ENCODE measurements at places on chromosomes 11 and 22. TPM values are rescaled to one million over a fixed set of nuclear protein-coding genes. Genes with fewer than 3 reads are reported as not detected.

SLC22A12 gene
- not detected for total RNA-seq

DNA sequence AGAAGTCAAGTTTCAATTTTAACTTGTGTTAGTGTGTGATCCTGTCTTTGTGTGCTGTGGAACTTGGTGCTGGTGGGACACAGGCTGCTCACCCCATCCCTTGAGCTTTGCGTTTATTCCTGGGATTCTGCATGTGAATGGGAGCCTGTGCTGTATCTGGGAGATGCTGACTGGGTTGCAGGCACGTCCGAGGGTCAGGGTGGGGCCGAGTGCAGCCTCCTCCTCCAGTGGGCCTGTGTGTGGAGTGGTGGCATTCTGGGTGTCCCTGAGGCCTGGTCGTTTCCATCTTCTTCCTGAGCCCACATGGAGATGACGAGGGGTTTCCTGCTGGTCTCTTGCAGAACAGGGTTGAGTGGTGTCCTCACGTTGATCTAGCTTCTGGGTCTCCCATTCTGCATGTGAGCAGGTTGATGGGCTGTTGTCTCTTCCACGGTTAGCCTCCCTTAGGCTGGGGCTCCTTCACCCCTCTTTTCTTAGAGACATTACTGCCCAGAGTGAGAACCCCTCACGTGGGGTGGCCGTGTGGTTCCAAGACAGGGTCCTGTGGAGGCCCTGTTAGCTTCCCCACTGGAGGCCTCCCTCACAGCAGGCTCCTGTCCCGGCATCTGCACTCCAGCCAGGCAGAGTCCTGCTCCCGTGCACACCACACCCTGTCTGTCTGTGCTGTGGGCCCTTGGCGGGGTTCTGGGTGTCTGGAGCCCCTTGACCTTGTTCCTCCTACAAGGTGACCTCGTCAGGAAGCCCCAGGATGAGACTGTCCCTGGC is 4.9 kb downstream of the PTDSS2 start:
- no peak for DNase-seq

SULT4A1 gene
- 2.1 TPM for total RNA-seq

GRCh38 chr11:1352696-1353382 is 36.9 kb upstream of the BRSK2 start:
- DNase-seq = no peak

- DNase-seq = no peak
Observed at GRCh38 chr11:111378861-111379601, at the start of gene POU2AF1. Gene POU2AF1 (minus strand): TSS chr11:111379275. CDS start chr11:111379177, 98 bp downstream.

SPON1 gene
- 20.5 TPM for total RNA-seq
